Caudate nucleus (tissue), 63 donors: ENCODE measurements at places on chromosomes 12 and 14.

DNA sequence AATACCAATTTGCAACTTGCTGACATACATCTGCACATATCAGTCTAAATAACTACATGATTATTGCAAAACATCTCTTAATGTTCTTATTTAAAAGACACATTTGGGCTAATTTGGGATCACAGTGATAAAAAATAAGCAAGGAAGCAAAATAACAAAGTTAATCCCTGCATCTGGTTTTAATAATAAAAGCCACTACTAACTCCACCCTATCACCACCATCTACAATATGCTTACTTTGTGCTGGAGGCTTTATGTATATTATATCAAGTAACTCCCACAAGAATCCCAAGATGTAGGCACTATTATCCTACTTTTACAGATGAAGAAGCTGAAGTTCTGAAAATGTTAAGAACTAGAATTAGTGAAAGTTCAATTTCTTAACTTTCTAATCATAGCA, 45.7 kb downstream of the TAOK3 start:
- DNase-seq, result no peak

- no peak for DNase-seq
These were observed 229.0 kb downstream of the SEC23A start for GRCh38 chr14:38873941-38874612.

DNA sequence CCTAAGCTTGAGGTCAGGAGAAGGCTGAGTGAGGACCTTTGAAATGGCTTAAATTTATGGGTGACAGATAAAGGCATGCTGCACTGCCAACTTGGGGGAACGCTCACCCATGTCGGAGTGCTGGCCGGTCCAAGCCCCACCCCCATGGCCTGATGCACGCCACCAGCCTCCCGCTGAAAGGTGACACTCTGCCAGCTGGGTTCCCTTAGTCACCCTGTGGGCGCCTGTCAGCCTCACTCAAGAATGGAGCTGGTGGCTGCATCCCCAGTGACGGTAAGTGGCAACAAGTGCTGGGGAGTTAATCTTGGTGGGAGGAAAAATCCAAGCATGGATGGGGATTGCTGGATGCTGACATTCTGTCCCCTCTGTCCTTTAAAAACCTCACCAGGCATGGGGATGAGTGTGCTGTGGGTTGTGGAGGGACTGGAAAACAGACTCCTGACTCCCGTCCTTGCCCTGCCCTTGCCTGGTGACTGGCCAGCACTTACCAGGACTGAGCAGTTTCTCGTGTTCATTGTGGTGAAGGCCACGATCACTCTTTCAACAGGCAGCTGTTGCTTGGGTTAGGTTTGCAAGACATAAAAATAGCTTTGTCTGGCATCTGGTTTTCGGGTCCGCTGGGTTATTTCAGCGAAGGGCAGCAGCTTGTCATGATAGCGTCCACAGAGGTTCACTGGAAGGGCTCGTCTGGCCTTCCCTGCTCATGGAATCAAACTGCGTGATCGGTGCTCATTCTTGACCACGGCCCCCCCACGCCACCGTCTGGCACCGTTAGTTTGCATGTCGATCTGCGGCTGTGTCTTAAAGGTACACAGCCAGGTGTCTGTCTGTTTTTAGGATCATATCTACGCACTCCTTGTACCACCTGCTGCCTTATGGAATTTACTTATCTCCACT, 15.0 kb downstream of the ACACB start:
- DNase-seq, result no peak

DNA sequence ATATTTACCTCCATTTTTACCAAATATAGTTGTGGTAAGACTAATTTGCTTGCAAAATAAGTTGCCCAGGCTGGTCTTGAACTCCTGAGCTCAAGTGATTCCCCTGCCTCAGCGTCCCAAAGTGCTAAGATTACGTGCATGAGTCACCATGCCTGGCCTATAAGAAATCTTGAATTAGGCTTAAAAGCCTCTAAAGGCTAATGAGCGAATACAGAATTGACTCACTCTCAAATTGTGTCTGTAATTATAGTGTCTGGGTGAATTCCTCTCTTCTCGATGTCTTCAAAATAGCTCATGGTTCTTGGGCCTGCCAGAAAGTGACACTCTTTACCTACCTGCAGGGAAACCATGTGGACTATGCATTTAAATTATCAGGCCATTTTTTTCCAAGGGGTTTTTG, 403.5 kb downstream of the SLC16A7 start:
- DNase-seq, result no peak

DNA sequence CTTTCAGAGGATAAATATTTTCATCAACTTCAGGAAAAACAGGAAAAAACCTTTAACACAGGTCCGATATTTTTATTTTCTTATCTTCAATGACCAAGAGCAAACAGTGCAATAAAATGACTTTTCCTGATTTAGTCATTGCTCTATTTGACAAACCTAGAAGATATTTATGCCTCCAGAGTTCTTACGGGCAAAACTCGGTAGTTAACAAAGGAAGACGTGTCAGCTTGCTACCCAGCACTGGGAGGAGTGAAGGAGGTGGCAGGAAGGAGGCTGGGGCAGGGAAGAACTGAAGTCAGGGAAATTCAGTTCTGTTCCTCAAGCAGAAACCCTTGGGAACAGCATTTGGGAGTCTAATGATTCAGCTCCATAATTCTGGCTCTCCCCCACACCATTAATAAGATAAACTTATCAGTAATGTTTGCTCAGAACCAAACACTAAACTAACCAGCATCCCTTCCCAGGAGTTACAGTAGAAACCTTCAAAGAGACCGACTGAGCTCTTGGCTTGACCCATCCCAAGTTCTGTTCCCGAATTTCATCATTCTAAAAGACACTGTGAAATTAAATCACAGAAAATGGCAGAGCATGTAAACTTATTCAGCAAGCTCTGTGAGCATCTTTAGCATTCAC, 163.3 kb downstream of the APAF1 start:
- DNase-seq, result no peak

- DNase-seq, result no peak
These were observed 1.5 kb upstream of the CLEC12A start for GRCh38 chr12:9969673-9970072.

DNA sequence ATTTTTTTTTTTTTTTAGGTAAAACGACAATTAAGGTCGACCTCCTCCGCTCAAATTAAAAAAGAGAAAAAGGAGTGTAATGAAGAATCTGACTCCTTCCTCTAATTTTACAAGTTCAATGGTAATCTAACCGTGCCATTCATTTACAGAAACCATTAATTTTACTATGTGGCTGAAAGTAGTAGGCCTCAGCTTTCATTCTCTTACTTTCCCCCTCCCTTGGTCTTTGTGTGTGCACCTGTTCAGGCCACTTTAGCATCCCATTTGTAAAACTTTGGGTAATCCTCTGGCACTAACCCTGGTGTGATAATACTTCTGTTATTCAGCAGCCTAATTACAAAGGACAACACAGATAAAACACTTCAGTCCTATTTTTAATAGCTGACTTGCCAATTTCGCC, 128.1 kb downstream of the ASCL1 start:
- no peak for DNase-seq

DNA sequence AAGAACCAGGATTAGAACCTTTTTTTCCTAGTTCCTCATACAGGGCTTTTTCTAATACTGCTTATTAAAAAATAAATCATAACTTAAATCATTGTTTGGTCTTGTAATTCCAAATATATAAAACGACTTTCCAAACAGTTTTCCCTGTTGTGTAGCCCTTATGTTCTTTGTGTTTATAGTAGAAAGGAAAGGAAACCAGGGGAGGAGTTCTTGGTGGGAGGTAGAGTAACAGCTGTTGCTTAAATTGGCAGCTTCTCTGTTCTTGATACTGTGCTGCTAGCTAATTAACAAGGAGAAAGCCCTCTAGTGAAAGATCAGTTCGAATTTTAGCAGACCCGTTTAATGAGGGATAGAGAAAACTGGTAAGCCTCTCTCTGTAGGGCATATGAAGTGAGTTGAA, 15.0 kb downstream of the SRP54 start:
- DNase-seq, result no peak

DNA sequence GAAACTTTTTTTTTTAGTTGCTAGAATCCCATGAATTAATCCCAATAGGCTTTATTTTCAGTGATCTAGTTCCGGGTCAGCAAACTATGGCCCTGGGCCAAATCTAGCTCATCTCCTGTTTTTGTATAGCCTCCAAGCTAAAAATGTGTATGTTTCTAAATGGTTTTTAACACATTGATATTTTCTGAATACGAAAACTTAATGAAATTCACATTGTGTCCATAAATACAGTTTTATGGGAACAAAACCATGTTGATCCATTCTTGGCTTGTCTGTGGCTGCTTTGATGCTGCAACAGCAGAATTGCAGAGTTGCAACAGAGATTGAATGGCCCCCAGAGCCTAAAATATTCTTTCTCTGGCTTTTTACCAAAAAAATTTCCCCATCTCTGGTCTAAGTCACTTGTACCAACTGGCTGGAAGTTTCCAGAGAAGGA, 47.5 kb downstream of the ZNF664 start:
- no peak for DNase-seq

DNA sequence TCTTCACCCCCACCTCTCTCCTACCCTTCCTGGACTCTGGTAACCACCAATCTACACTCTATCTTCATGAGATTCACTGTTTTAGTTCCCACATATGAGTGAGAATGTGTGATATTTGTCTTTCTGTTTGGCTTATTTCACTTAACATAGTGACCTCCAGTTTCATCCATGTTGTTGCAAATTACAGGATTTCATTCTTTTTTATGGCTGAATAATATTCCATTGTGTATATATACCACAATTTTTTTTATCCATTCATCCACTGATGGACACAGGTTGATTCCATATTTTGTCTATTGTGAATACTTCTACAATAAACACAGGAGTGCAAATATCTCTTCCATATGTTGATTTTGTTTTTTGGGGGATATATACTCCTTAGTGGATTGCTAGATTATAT, 140.5 kb downstream of the OTOGL start:
- DNase-seq, result no peak

GRCh38 chr14:50678163-50678562, 10.1 kb upstream of the SAV1 start:
- no peak for DNase-seq

DNA sequence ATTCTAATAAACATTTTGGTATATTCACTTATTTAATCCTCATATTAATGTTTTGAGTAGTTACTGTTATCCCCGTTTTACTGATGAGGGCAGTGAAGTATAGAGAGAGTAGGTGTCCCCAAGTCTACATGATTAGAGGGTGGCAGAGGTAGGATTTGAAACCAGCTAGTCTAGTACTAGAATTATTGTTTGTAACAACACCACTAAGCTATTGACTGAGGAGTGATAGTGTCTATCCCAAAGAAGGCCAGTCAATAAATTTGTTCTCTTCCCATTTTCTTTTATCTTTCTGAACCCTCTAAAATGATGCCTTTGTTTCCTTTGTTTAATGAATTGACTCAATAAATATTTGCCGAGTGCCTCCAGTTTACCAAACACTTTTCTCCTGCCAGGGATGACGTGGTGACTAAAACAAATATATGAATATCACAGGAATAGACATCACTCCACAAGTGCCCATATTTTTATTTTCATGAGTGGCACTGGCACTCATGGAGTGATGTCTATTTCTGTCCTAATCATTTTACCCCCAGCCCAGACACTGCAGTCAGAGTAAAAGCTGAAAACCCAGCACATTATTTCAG, 247.5 kb downstream of the SLC16A7 start:
- DNase-seq, result no peak

DNA sequence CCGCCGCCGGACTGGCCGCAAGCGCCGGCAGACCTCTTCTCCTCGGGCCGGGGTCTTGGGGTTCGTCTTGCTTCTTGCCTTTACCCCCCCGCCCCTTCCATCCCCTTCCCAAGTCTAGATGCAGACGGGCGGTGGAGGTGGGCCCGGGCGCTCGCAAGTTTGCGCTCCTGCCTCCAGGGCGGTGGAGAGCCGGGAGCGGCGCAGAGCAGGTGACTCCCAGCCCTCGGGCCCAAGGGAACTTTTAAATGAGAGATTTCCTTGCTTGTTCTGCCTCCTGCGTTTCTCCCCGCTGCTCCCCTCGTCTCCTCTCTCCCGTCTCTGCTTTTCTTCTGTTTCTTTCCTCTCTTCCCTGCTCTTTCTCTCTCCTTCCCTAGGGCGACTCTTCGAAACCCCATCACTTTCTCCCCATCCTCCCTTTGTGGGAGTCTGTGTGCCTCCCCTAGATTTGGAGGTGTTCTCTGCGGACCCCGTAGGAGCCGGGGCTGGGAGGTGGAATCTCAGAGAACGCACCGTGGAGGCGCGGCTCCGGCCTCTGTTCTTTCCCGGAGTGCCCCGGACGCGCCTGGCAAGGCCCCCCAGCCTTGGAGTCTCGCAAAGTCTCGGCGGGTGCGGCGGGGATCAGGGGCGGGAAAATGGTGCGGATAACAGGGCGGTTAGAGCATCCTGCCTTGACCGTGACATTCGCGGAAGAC, 114.7 kb upstream of the MYL2 start:
- no peak for DNase-seq

DNA sequence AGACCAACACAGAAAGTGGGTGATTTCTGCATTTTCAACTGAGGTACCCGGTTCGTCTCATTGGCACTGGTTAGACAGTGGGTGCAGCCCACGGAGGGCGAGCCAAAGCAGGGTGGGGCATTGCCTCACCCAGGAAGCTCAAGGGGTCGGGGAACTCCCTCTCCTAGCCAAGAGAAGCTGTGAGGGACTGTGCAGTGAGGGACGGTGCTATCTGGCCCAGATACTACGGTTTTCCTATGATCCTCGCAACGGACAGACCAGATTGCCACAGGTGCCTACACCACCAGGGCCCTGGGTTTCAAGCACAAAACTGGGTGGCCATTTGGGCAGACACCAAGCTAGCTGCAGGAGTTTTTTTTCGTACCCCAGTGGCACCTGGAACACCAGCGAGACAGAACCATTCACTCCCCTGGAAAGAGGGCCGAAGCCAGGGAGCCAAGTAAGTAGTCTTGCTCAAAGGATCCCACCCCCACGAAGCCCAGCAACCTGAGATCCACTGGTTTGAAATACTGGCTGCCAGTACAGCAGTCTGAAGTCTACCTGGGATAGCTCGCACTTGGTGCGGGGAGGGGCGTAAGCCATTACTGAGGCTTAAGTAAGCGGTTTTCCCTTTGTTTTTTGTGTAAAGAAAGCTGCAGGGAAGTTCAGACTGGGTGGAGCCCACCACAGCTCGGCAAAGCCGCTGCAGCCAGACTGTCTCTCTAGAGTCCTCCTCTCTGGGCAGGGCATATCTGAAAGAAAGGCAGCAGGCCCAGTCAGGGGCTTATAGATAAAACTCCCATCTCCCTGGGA, 25.5 kb upstream of the NAA30 start:
- DNase-seq, result no peak

DNA sequence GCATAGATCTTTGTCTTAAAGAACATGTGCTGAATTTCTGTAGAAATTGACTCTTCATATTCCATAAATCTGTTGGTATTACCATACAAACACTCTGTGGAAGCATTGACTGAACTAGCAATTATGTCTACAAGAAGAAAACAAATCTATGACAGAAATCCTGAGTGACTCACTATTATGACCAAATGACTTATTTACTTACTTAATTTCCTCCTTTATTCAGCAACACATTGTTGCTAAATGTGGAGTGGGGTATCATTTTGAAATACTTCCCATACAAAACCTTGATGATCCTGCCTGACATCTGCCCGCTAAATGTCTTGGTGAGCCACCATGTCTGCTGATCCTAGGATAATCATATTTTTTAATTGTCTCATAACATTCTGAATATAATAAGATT, 99.1 kb upstream of the SLCO1C1 start:
- no peak for DNase-seq

- no peak for DNase-seq
These were observed 50.9 kb upstream of the TRAF3 start for GRCh38 chr14:102726191-102726949.
